ENCODE measurements at places on chromosomes 13 and 19.

DNA sequence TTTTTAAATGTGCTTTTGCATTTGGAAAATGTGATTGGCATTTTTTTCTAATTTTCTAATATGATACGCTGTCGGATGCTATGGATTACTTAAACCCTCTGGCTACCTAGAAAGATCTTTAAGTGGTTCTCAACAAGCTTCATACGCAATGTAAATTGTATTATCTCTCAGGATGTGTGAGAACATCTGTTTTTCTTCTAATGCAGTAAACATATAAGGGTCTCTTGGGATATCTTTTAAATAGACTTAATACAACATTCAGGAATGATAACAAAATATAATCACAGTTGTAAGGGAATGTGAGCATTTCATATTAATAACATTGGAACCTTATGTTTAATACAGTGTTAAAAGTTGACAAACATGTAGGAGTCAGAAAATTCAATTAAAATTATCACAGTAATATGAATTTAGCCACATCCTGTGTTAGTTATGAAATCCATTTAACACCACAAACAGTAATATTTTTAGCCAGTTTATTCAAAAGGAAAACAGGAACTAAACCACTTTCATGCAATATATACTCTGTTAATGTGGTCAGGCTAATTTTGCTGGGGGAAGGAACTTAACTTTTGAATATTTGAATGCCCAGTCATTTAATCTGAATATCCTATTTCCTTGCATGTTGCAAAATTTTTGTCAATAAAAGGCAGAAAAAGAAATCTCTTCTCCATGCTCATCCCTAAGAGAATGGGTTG lies 15.0 kb upstream of the ALOX5AP start:
- no peak overlapping the region for H3K27ac ChIP-seq
- peaks cover 5% of the 10 kb centered on the region for H3K27me3 ChIP-seq
- no peak overlapping the region for H3K4me3 ChIP-seq
- H3K4me1 ChIP-seq: peaks cover 22% of the 10 kb centered on the region
- no peak for DNase-seq

GRCh38 chr13:100946588-100946987 lies 272.0 kb upstream of the TMTC4 start:
- no peaks in the 10 kb centered on the region for H3K36me3 ChIP-seq
- H3K27me3 ChIP-seq: no peaks in the 10 kb centered on the region
- no peaks in the 10 kb centered on the region for H3K4me1 ChIP-seq
- H3K27ac ChIP-seq: no peak overlapping the region

DNA sequence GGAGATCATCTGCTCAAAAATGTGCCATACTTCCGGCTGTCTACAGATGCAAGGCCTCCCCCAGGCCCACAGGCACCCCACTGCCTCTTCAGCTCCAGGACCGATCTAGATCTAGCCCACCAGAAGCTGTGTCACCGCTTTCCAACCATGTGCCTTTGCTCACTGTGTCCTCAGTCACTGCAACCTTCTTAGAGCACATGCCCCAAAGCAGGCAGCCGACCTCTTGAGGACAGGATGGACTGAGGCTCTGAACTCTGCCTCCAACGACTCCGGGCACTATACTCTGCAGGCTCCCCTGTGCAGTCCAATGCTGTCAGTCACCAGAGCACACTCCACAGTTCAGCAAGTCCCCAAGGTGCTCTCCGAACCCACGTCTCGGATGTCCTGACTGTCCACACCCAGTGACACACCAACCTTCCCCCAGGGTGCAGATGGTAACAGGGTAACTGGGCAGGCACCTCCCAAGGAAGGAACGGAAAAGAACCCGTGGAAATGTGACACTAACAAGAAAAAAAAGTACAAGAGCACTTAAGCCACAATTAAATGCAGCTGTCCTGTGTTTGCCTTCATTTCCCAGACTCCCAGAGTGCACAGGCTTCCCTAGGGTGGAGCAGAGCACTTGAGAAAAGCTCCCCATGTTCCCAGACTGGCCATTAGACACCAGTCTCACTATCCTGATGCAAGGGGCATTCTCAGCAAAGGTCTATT lies 4.8 kb downstream of the STK24 start:
- peak overlapping the region; percentile 93 for H3K27ac ChIP-seq
- H3K27me3 ChIP-seq: no peaks in the 10 kb centered on the region
- H3K4me1 ChIP-seq: peaks cover 67% of the 10 kb centered on the region

DNA sequence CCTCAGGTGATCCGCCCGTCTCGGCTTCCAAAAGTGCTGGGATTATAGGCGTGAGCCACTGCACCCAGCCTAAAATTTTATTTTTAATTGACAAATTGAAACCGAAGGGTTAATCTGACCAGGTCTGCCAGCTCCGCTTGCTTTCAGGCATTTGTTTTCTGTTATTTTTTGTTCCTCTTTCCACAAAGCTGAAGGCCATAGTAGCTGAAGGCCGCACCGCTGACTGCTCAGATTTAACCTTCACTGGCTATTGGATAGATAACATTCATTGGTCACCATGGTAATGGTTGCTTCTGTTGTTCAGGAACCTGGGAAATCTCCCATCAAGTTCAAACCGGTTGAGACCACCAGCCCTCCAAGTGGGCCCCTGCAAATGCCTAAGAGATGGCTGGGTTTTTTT lies 124.5 kb upstream of the USP29 start:
- no peak overlapping the region for H3K4me3 ChIP-seq
- no peaks in the 10 kb centered on the region for H3K4me1 ChIP-seq
- H3K27me3 ChIP-seq: no peaks in the 10 kb centered on the region

GRCh38 chr13:95914991-95915501 lies 138.2 kb downstream of the UGGT2 start:
- H3K4me3 ChIP-seq: no peak overlapping the region
- no peak overlapping the region for H3K27ac ChIP-seq
- no peak for DNase-seq
- no peaks in the 10 kb centered on the region for H3K4me1 ChIP-seq

GRCh38 chr13:77872995-77873394 lies 45.6 kb downstream of the EDNRB start:
- no peak overlapping the region for H3K4me3 ChIP-seq
- H3K4me1 ChIP-seq: peaks cover 6% of the 10 kb centered on the region
- peaks cover 5% of the 10 kb centered on the region for H3K36me3 ChIP-seq
- H3K27me3 ChIP-seq: peaks cover 5% of the 10 kb centered on the region
- DNase-seq: no peak

DNA sequence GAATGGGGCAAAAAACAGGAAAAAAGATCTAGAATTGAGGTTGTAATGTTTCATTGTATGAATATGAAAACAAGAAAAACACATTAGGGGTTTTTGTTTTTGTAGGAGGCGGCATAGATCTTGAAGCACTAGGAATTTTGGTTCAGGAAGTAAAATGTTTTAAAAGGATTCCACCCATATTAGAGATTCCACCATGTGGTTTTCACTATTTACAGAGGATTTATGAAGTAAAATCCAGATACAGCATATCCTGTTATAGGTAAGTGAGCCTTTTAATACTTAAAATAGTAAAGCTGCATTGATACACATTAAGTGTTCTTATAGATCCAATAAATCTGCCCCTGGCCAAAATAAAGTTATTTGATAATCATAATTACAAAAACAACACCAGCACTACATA lies 61.4 kb downstream of the MICU2 start:
- H3K4me1 ChIP-seq: peaks cover 1% of the 10 kb centered on the region
- H3K27me3 ChIP-seq: no peaks in the 10 kb centered on the region
- H3K4me3 ChIP-seq: no peak overlapping the region

DNA sequence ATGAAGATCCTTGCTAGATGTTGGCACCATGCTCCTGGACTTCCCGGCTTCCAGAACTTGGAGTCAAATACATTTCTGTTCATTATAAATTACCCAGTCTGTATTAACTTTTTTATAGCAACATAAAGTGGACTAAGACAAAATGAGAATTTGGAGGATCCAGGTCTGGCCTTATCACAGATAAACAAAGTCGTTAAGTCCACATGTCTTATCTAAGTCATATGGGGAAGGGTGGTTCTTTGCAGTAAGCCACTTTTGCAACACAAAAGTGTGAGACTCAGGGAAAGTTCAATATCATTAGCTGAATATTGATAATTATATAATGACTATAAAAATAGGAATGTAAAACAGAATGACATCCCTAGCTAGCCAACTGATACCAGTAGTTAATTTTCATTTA lies 91.6 kb upstream of the SIAH3 start:
- H3K4me3 ChIP-seq: no peak overlapping the region
- no peak overlapping the region for H3K27ac ChIP-seq
- peaks cover 3% of the 10 kb centered on the region for H3K4me1 ChIP-seq
- DNase-seq: no peak
- H3K27me3 ChIP-seq: peaks cover 1% of the 10 kb centered on the region

GRCh38 chr13:73230716-73231115 lies 171.9 kb downstream of the KLF5 start:
- H3K4me1 ChIP-seq: peaks cover 31% of the 10 kb centered on the region
- no peak overlapping the region for H3K4me3 ChIP-seq
- peaks cover 2% of the 10 kb centered on the region for H3K36me3 ChIP-seq
- H3K27ac ChIP-seq: no peak overlapping the region
- peaks cover 32% of the 10 kb centered on the region for H3K27me3 ChIP-seq
- DNase-seq: no peak

GRCh38 chr13:114105521-114106225 lies 26.8 kb downstream of the RASA3 start:
- peaks cover 9% of the 10 kb centered on the region for H3K4me1 ChIP-seq
- peaks cover 25% of the 10 kb centered on the region for H3K36me3 ChIP-seq
- no peaks in the 10 kb centered on the region for H3K27me3 ChIP-seq
- DNase-seq: no peak
- H3K4me3 ChIP-seq: no peak overlapping the region

- H3K4me3 ChIP-seq: no peak overlapping the region
- no peak overlapping the region for H3K27ac ChIP-seq
- H3K36me3 ChIP-seq: no peaks in the 10 kb centered on the region
- H3K4me1 ChIP-seq: no peaks in the 10 kb centered on the region
Observed at GRCh38 chr13:97875218-97875617, 78.3 kb upstream of the IPO5 start.

DNA sequence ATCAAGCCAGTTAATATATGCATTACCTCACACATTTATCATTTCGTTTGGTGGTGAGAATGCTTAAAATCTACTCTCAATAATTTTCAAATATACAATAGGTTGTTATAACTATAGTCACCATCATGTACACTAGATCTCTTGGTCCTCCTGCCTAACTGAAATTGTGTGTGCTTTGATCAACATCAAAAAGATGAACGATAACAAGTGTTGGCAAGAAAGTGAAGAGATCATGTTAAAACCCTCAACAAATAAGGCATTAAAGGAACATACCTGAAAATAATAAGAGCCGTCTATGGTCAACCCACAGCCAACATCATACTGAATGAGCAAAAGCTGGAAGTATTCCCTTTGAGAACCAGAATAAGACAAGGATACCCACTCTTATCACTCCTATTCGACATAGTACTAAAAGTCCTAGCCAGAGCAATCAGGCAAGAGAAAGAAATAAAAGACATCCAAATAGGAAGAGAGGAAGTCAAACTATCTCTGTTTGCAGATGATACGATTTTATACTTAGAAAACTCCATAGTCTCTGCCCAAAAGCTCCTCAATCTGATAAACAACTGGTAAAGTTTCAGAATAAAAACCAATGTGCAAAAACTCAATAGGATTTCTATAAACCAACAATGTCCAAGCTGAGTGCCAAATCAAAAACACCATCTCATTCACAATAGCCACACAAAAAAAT lies 27.9 kb upstream of the OR10H1 start:
- peaks cover 20% of the 10 kb centered on the region for H3K36me3 ChIP-seq
- no peaks in the 10 kb centered on the region for H3K27me3 ChIP-seq
- peak overlapping the region; percentile 72 for H3K4me3 ChIP-seq
- H3K4me1 ChIP-seq: peaks cover 46% of the 10 kb centered on the region

GRCh38 chr13:46526740-46527139 lies 26.2 kb upstream of the LRCH1 start:
- no peaks in the 10 kb centered on the region for H3K36me3 ChIP-seq
- H3K4me3 ChIP-seq: no peak overlapping the region
- H3K4me1 ChIP-seq: peaks cover 21% of the 10 kb centered on the region
- DNase-seq: no peak
- H3K27ac ChIP-seq: no peak overlapping the region
- peaks cover 23% of the 10 kb centered on the region for H3K27me3 ChIP-seq

- H3K4me3 ChIP-seq: no peak overlapping the region
- no peaks in the 10 kb centered on the region for H3K4me1 ChIP-seq
- H3K27ac ChIP-seq: no peak overlapping the region
- no peaks in the 10 kb centered on the region for H3K36me3 ChIP-seq
- H3K27me3 ChIP-seq: no peaks in the 10 kb centered on the region
Observed at GRCh38 chr19:20325151-20325550, 158.1 kb downstream of the ZNF486 start.

DNA sequence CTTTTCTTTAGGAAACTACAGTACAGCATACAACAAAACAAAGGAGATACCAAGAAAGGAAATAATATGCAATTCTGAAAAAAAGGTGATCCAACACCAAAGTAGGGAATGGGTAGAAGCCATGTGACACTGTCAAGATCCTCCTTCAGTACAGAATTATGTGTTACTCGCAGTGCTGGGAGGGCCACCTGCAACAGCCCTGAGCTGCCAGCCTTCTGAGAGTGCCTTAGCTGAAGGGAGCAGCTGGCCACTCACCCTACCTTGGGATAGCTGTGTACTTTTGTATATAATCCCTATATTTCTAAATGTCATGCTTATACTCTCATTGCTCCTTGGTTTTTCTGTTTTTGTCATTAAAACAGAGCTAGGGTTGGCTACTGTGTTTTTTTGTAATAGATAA lies 1518.2 kb upstream of the PCDH20 start:
- H3K27me3 ChIP-seq: no peaks in the 10 kb centered on the region
- H3K27ac ChIP-seq: no peak overlapping the region
- H3K36me3 ChIP-seq: no peaks in the 10 kb centered on the region
- no peak for DNase-seq
- H3K4me3 ChIP-seq: no peak overlapping the region

- H3K4me1 ChIP-seq: peaks cover 16% of the 10 kb centered on the region
- peak overlapping the region; percentile 91 for H3K27ac ChIP-seq
- H3K4me3 ChIP-seq: peak overlapping the region; percentile 88
- H3K27me3 ChIP-seq: no peaks in the 10 kb centered on the region
- peaks cover 14% of the 10 kb centered on the region for H3K36me3 ChIP-seq
Observed at GRCh38 chr19:6373813-6374108, 1.2 kb downstream of the ALKBH7 start.

- no peaks in the 10 kb centered on the region for H3K36me3 ChIP-seq
- no peaks in the 10 kb centered on the region for H3K4me1 ChIP-seq
- H3K4me3 ChIP-seq: no peak overlapping the region
- H3K27ac ChIP-seq: no peak overlapping the region
- no peaks in the 10 kb centered on the region for H3K27me3 ChIP-seq
- DNase-seq: no peak
Observed at GRCh38 chr13:92842145-92842544, 384.5 kb upstream of the GPC6 start.

GRCh38 chr19:11887611-11888531 lies at the start of gene ZNF69:
TSS of gene ZNF69 (plus strand) at chr19:11887782. CDS start at chr19:11887924, 142 bp downstream.
- H3K27me3 ChIP-seq: peaks cover 2% of the 10 kb centered on the region
- H3K27ac ChIP-seq: peak within 1 kb of the TSS; percentile 91
- H3K4me1 ChIP-seq: peaks cover 20% of the 10 kb centered on the region
- peak within 1 kb of the TSS; percentile 89 for H3K4me3 ChIP-seq
